Occipital lobe (tissue), 3 donors: ENCODE measurements at places on chromosomes 6 and 20.

- DNase-seq = no peak
Measured at GRCh38 chr6:148466158-148466557, 123.5 kb downstream of the SASH1 start.

- DNase-seq = no peak
Measured at GRCh38 chr6:55511122-55511800, 67.7 kb downstream of the HMGCLL1 start.

DNA sequence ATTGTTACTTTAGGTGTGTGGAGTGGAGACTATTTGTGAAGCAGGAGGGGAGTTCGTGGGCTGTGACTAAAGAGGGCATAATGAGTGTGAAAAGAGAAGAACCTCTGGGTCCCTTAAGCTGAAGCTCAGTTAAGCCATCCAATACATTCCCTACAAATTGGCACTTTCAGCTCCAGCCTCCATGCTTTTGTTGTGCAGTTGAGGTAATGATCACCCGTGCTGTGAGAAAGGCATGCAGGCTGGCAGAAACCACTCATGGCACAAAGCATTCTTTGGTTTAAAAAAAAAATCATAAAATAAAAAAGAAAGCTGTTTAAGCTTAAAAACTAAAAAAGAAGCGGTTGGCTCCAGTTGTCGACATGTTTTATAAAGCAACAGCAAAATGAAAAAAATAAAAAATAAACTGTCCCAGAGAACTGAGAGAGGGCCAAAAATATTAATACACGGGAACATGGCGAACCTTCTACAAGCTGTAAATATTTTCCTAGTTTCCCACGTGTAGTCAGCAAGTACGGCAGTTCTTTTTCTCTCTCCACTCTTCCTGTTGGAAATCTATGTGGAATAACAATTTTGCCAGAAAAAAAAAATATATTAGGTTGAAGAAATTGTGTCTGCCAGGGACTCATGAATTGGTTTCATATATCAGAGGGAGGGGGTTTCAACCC, 82.2 kb downstream of the ANKRD60 start:
- DNase-seq = no peak

- DNase-seq = no peak
Measured at GRCh38 chr6:125120054-125120590, 33.5 kb upstream of the TPD52L1 start.

GRCh38 chr20:40749985-40750506, 61.0 kb upstream of the MAFB start:
- no peak for DNase-seq

DNA sequence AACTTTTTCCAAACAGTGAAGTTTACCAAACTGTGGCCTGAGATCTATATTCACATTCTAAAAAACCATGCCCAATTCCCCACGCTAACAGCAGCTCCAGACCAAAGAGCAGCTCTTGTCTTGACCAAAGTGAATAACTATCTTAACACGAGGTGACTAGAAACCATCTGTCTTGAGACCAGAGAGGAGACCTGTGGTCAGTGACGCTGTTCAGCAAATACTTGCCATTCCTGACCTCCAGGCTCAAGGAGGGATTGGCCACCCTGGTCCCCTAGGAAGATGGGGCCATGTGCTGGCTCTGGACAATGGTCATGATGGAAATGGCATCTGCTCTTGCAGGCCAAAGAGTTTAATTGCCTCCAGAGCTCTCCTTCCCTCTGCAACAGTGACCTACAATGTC, 104.4 kb upstream of the CD93 start:
- no peak for DNase-seq

GRCh38 chr20:7332169-7332568, 564.7 kb downstream of the BMP2 start:
- DNase-seq = no peak

GRCh38 chr20:24891546-24892393, 57.3 kb upstream of the CST7 start:
- no peak for DNase-seq

DNA sequence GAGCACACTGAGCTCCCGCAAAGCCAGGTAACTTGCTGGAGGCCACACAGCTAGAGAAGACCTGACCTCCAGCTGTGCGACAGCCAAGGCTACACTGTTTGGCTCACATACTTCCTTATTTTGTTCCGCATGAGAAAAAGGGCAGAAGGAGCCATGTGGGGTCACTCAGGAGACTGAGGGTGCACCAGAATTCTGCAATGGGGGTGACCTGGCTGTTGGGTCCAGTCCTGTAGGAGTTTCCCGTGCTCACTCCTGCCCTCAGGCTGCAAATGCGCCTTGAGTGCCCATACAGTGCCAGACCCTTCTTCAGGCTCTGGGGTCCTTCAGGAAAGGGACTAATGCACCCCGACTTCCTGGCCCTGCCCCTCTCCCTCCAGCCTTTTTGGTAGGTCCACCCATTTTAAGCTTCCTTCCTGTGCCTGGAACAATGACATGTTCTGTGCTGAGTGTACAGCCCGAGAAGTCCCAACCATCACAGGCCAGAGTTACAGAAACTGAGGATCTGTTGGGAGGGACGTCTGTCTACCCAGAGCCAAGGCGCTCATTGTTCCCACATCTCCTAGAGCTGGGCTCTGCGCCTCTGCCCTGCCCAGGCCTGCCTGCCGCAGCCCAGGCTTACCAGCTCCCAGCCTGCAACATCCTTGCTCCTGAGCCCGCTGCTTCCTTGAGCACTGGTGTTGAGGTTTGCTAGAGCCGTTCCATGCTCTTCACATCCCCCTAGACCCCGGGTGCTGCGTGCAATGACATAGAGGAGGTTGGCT, 33.5 kb upstream of the CD93 start:
- DNase-seq = no peak

DNA sequence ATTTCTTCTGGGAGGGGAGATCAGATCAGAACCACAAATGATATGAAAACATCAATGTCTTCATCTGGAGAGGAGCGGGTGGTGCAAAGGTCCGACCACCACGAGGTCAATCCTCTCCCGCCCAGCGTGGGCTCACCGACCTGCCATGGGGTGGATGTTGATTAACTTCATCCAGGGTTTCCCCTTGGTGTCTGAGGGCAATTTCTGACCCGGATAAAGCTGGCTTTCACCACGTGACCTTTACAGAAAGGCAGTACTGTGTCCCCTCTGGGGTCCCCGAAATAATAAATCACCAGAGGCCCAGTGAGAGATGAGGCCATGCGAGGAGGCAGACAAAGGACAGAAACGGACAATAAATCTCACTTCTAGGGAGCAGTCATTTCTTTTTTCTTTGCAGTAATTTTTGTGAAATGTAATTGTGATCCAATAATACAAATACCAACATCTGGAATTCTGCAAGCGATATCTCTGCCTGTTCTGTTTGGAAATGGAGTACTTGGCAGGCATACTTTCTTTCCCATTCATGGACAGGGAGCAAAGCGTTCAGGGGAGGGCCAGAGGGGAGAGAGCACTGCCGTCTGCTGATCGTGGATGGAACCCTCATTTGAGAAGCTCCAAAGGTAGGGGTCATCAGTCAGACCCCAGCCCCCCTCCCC, 55.1 kb upstream of the APCDD1L start:
- DNase-seq = no peak

DNA sequence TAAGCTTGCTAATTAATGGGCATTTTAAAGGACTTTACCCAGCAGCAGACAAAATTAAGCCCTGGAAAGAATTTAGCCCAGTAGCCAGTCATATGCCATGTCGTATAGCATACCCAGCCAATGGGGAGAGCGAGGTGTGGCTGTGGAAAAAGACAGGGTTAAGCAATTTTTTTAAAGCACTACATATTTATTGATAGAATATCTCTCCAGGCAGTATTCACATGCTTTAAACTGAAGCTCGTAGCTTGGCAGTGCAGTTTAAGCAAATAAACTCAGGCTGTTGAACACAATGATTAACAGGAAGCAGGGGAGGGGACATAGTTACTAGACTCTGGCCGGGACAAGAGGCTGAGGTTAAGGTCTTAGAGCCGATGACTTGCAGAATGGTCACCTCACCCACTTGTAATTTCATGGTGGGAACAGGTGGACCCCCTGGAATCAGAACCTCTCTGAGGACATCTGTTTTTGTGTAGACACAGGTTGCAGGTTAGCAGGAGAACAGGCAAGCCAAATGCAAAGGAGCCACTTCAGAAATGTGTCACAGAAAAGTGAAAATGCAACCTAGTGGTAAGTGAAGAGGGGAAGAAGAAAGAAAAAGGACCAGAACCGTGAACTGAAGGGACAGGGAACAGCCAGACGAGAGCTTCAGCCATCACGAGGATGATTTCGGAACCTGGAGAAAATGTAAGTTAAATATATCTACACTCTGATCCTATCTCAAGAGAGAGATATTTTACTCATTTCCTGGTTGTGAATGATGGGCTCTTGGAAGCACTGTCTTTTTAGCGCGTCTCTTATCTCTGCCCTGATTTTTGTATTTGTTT, 7.2 kb downstream of the GCNT2 start:
- DNase-seq = no peak

- DNase-seq = no peak
Measured at GRCh38 chr20:61868006-61868405, 197.7 kb downstream of the TAF4 start.

DNA sequence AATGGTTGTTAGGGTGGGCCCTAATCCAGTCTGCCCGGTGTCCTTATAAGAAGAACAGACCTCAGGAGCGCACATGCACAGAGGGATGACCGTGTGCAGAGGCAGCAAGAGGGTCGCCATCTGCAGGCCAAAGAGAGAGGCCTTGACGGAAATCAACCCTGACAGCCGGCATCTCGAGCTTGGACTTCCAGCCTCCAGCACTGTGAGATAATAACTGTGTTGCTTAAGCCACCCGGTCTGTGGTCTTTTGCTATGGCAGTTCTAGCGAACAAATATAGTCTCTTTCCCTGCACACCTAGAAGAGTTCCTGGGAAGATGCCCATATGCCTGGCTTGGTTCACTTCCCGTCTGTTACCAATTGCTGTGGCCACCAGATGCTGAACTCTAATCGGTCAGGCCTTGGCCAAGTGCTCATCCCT, 35.3 kb upstream of the PTGIS start:
- no peak for DNase-seq

DNA sequence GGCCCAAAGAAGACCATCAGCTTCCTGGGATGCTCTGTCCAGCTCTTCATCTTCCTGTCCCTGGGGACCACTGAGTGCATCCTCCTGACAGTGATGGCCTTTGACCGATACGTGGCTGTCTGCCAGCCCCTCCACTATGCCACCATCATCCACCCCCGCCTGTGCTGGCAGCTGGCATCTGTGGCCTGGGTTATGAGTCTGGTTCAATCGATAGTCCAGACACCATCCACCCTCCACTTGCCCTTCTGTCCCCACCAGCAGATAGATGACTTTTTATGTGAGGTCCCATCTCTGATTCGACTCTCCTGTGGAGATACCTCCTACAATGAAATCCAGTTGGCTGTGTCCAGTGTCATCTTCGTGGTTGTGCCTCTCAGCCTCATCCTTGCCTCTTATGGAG, 5.1 kb downstream of the OR2H1 start:
- no peak for DNase-seq

DNA sequence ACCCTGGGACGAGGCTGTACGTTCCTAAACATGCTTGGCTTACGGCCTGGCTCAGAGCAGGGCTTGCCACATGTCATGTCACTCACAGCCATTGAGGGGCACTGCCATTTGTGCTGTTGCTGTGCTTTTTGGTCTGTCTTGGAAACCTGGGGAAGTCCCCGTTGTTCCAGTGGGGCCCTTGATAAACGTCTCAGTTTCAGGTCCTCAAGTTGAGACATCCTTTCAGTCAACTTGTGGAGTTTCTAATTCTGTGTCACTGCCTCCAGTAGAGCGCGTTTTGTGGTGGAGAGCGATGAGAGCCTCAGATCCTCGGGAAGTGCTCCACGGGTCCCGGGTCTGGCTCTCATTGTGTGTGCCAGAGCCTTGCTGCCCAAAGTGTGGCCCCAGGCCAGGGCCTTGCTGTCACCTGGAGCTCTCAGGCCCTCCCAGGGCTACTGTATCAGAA, 43.0 kb upstream of the CCR6 start:
- DNase-seq = no peak

GRCh38 chr6:44837741-44838140, 450.2 kb downstream of the CDC5L start:
- no peak for DNase-seq

- DNase-seq = no peak
Measured at GRCh38 chr6:33755070-33755869, 8.6 kb upstream of the IP6K3 start.

DNA sequence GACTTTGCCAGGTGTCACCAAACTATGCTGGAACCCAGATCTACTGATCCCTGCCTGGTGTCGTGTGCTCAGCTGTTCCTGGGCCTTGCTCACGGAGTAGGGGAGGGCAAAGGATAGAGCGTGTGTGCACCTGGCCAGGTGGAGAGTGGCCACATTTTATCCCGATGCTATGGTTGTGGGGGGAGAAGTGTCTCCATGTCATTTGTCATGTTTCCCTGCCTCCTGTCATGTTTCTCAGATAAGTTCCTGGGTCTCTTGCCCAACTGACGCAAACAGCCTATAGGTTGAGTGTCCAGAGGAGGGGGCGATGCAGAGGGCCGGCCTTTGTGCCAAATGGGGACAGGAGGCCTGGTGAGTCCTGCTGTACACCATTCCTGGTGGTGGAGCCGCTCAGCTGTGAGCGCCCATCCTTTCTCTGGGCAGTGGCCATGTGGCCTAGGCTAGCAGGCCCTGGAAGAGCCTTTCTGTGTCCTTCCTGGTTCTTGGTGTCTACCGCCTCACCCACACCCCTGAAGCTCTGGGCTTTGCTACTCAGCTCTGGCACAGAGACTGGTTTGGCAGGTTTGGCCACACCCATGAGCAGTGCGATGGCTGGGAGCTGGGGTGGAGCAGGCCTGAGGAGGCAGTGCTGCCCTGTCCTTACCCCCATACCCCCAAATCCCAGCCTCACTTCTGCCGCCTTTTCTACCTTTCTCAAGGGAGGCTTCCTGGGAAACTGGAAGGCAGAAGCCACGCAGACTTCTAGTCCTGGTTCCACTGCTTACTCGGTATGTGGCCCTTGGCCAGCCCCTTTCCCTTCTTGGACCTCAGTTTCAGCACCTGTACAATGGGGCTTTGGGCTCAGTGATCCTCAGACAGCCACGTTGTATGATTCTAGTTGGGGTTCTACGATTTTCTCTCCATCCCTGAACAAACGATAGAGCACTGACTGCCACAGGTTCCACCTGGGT, 32.3 kb upstream of the EPB41L1 start:
- DNase-seq = no peak

DNA sequence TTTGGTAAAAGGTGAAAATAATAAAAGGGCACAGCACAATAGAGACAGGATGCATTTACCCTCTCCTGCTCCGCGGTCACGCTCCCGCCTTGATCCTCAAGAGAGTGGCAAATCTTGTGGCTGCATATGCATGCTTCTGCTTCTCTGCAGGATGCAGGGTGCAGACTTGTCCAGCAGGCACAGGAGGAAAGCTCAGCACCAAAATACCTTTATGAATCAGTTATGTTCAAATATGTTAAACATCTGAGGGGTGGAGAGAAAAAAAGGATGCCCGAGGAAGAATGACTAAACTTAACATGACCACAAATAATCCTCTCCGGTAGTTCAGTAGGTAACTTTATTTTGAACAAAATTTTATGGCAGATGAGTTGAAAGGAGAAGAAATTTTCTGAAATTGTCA, 366.1 kb upstream of the SOX4 start:
- DNase-seq = no peak

DNA sequence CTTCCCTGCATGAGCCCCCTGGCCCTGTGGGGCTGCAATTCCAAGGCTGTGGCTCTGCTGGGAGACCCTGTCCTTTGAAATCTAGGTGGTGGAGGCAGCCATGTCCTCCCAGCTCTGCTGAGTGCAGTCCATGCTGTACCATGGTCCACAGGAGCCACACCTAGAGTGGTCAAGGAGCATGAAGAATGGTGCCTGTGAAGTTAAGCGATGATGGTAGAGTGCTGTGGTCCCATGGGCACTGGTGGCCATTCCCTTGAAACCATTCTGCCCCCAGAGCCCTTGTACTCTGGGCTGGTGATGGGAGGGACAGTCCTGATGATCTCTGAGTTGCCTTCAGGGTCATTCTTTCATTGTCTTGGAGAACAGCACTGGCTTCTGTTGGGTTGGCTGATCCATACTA, 55.3 kb downstream of the EFCAB8 start:
- no peak for DNase-seq
